ENCODE measurements at places on chromosomes 2 and 18.

DNA sequence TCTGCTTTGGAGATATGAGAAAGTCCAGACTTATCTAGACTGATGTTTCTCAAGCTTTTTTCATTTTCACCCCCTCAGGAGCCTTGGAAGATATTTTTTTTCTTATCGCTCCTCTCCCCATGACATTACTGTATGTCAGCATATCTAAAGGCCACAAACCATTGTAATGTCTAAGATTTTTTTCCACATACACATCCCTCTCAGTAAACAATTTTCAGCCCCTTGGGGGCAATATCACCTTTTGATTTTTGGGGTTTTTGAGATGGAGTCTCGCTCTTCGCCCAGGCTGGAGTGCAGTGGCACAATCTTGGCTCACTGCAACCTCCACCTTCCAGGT lies 60.3 kb upstream of the REL start:
- DNase-seq: no peak

- DNase-seq: peak; percentile 40
These were observed 70.1 kb downstream of the QPCT start for GRCh38 chr2:37414470-37414949.

- DNase-seq: no peak
These were observed 322.0 kb downstream of the PRKCE start for GRCh38 chr2:45973426-45973825.

DNA sequence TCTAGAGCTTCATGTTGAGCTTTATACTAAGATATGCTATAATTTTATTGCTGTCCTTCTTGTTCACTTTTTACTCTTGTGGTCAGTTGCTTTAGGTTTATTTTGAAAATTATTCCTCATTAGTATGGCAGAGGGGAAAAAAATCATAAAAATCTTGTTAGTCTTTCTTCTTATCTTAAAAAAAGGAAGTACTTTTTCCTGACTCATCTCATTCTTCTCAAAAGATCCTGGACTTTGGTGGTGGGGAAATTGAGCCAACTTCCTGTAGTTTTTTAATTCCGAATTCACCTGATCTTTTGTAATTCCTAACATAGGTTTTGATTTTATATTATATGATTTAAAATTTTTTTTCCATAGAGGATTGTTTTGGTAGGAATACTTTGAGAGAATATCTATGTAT lies 3.8 kb downstream of the SLC4A1AP start:
- DNase-seq: no peak

- DNase-seq: no peak
These were observed 48.8 kb downstream of the FAM178B start for GRCh38 chr2:96937586-96937985.

GRCh38 chr2:49754381-49754780 lies 600.1 kb upstream of the FSHR start:
- no peak for DNase-seq

- DNase-seq: no peak
These were observed 37.2 kb upstream of the APCDD1 start for GRCh38 chr18:10417191-10417590.

DNA sequence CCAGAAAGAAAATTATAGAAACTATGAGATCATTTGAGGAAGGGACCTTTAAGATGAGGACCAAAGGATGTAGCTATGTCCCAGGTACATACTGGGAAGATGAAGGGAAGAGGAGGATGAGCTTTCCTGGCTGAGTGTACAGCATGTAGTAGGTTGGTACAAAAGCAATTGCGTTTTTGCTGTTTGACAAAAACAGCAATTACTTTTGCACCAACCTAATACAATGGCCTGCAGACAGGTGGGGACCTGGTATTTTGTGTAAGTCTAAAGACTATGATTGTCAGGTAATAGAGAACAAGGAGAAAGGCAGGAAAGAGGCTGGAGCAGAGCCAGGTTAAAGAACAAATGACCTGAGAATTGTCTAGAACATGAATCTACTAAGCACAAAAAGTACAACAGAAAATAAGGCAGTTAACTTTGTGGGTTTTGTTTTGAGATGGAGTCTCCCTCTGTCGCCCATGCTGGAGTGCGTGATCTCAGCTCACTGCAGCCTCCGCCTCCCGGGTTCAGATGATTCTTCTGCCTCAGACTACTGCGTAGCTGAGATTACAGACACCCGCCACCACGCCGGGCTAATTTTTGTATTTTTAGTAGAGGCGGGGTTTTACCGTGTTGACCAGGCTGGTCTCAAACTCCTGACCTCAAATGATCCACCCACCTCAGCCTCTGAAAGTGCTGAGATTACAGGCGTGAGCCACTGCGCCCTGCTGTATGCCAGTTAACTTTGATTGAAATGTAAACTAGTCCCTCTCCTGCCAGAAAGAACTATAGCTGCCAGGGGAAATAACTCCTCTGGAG lies 3.2 kb upstream of the TGOLN2 start:
- no peak for DNase-seq

GRCh38 chr2:101238930-101239759 lies 13.5 kb upstream of the CNOT11 start:
- DNase-seq: no peak

- DNase-seq: no peak
These were observed 260.5 kb downstream of the CYP26B1 start for GRCh38 chr2:71887196-71887595.

GRCh38 chr18:73824671-73825070 lies 323.0 kb downstream of the FBXO15 start:
- no peak for DNase-seq
